ENCODE measurements at places on chromosomes 7 and 10.

DNA sequence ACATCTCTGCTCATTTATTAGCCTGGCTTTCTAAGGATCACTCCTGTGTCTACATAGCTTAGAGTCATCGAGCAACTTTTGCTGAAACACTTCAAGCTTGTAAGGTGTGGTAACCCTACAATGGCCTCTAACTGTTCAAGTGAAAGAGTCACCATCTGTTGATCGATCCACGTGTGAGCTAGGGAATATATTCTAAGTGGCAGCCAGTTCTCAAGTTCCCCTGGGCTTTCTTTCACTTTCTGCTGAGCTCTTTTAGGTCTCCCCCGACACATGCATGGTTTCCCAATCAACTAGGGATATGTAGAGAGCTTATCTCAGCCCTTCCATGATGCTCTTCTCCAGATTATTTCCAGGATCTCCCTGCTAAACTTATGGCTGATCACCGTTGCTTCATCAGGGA lies 15.5 kb downstream of the AOAH start:
- DNase-seq = no peak

DNA sequence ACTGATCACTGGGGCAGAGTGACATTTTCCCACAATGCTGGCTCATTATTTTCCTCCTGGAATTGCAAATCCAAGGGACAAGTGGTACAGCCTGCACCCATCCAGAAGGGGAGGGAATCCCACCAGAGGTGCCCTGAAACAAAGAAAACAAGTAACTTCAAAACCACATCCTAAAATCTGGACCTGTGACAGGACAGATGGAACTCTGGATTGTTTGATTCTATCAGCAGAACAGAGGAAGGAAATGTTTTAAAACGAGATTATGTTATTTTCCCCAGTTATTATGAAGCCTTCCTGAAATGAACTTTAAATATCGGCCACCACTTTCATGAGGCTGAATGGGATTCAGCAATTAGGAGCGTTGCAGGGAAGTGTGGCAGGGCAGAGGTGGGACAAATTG lies 62.2 kb upstream of the ECHDC3 start:
- no peak for DNase-seq

DNA sequence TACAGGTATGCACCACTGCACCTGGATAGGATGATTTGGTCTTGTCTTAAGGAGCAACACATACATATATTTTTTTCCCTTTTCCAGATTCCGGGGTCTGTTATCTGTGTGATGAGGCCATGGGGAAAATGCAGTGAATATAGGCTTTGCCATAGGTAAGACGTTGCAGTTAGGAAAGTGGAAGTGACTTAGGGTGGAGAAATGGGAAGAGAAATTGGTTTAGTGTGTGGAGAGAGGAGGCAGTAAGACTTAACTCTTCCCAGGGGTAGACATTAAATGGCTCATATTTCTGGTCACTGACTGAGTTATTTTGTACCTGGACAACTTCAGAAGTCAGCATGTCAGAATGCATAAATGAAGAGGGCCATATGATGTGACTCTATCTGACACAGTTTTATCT lies 66.7 kb downstream of the PFKFB3 start:
- no peak for DNase-seq

DNA sequence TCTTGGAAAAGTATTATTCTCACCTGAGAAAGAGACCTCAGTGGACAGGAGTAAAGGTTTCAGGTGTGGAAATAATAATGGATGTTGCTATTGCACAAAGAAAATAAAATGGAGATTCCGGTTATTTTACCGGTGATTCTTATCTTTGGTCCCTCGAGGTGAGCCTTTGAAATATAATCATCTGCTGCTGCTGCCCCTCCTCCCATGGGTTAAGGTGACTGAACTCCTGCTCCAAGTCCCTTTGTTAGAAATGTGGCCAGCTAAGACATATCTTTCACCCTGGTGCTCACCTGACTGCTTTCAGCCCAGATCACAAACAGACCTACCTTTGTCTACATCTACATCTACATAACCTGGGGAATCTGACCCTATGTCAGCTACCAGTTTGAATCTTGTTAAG lies 5.7 kb downstream of the CUBN start:
- DNase-seq = no peak

DNA sequence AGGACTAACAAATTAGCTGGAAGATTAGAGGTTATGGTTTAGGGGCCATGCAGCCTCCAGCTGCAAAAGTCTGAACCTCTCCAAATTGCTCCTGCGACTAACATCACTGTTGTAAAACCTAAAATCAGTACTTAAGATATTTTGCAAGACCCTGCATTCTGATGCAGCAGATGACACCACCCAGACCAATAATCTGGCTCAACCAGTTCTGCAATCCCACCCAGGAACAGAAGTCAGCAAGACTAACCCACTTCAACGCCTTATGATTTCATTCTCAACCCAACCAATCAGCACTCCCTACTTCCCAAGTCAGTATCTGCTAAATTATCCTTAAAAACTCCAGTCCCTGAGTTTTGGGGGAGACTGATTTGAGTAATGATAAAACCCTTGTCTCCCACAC lies 250.8 kb upstream of the MBL2 start:
- no peak for DNase-seq

DNA sequence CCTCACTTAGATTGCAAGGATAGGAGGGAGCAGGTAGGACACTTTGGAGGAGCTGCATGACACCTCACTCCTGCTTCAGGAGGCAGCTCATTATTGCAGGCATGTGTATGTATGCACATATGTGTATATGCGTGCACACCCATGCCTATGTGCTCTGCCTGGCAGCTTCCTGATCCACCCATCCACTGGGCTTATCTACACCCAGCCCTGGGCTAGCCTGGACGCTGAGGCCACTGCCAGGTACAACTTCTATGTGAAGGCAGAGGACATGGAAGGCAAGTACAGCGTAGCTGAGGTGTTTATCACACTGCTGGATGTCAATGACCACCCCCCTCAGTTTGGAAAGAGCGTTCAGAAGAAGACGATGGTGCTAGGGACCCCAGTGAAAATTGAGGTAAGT lies 13.3 kb downstream of the LRIT2 start:
- no peak for DNase-seq
